ENCODE measurements at places on chromosomes 2 and 18. TPM values are rescaled to one million over a fixed set of nuclear protein-coding genes. Genes with fewer than 3 reads are reported as not detected.

TUBB8B gene
- not detected for total RNA-seq

HOXD1 gene
- total RNA-seq: 0.25 TPM

LRRTM1 gene
- not detected for total RNA-seq

MPPE1 gene
- 16.1 TPM for total RNA-seq

COL3A1 gene
- 0.21 TPM for total RNA-seq

AUP1 gene
- 176 TPM for total RNA-seq

APOB gene
- 0.01 TPM for total RNA-seq

DNAH7 gene
- total RNA-seq: 1.0 TPM

LINC00305 gene
- not detected for total RNA-seq

STPG4 gene
- not detected for total RNA-seq

MTHFD2 gene
- total RNA-seq: 156 TPM

CHRNA1 gene
- total RNA-seq: not detected

GPR35 gene
- 0.83 TPM for total RNA-seq

FASTKD2 gene
- 29.4 TPM for total RNA-seq

POTEC gene
- total RNA-seq: not detected

CD8B2 gene
- total RNA-seq: not detected

AFF3 gene
- 0.08 TPM for total RNA-seq

ABCG5 gene
- total RNA-seq: not detected

ME2 gene
- 34.7 TPM for total RNA-seq

LIMS3 gene
- not detected for total RNA-seq

RAB27B gene
- 11.2 TPM for total RNA-seq

FBLN7 gene
- total RNA-seq: 0.57 TPM

RGPD3 gene
- 0.16 TPM for total RNA-seq

COLEC11 gene
- 0.76 TPM for total RNA-seq

EEF1B2 gene
- 994 TPM for total RNA-seq

PRKAG3 gene
- total RNA-seq: not detected

MATN3 gene
- total RNA-seq: 15.5 TPM

Data from A549 treated with dexamethasone at 1 μM for 4 hours (cell line).